ENCODE measurements at places on chromosomes 1 and 21.
A peak's percentile ranks its signal among the peaks of the same experiment; 100 is the strongest.

GRCh38 chr21:26130249-26130881 lies 40.2 kb downstream of the APP start:
- DNase-seq = no peak

DNA sequence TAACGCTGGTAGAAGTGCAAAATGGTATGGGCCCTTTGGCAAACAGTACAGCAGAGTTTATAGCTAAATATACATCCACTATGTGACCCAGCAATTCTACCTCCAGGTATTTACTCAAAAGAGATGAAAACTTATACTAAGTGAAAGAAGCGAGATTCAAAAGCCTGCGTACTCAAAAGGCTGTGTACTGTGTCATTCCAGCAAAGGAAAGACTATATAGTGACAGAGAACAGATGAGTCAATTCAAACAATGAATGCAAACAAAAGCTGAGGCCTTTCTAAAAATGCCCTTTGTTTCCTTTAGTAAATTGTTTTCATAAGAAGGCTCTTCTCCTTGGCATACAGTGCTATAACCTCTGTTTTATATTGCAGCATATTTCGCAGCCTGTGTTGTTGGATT lies 268.8 kb upstream of the CSF3R start:
- DNase-seq = no peak

- DNase-seq = no peak
Measured at GRCh38 chr1:172733815-172734214, 74.9 kb downstream of the FASLG start.

DNA sequence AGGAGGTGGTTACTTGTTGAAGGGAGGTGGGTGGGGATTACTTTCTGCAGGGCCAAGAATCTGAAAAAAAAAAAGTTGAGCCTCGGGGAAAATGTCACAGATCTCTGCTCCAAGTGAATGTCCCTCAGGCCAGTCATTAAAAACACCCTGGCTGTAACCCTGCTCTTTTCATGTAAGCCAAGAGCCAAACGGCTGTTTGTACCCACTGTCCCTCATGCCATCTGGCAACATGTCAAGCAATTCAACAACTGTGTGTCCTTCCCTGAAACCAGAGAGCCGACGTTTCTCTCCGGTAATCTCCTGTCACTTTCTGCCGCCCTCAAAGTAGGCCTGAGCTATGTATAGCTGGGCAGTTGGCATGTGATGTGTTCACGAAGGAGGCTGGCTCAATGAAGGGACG lies 14.7 kb downstream of the CASQ2 start:
- DNase-seq = no peak

- peak; percentile 59 for DNase-seq
Measured at GRCh38 chr1:40059338-40059959, 18.9 kb downstream of the CAP1 start.

DNA sequence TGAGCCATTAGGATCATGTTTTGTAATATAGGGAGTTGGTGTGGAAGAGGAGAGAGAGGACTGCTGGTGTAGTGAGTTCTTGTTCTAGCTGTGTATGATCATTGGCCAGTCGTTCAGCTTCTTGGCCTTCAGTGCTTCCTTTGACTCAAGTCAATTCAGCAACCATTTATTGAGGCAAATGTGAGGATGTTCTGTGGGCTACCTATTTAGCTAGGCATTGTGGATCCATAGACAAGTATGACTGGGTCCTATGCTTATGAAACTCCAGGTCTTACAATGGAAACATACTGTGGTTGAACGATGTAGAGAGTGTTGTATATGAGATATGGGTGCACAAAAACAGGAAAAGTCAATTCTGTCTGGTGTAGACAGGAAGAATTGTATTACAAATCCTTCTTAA lies 41.7 kb downstream of the NFIA start:
- no peak for DNase-seq

DNA sequence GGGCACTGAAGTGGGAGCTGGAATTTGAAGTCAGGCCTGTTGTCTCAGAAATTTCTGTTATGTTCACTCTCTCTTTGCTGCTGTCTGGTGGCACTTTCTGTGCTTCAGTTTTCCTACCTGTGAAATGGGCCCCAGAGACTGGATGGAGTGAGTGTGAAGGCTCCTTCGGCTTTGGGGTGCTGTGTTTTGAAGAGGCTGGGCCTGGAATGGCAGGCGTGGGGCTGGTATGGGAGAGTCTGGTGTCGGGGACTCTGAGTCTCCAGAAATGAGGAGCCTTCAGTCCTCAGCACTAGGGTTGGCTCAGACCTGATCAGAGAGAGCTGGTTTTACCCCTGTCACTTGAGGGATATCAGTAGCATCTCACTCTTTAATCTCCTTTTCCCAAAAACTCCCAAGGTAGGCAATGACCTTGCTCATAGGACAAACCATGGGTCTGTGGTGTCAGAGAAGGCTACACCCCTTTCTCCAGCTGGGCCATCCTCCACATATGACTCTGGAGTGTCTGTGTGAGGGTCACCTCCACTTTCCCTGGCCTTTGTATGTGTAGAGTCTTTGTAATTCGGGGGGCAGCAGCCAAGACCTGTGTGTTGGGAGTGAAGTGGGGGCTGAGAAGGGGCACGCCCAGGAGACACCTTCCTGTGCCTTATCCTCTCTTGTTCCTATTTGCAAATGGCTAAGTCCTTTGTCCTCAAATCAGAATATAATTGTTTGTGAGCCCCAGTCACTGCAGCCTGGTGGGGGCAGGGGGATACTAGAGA lies 279.9 kb downstream of the PTPRU start:
- DNase-seq = no peak

- no peak for DNase-seq
Measured at GRCh38 chr1:201565024-201565730, 26.2 kb downstream of the NAV1 start.

DNA sequence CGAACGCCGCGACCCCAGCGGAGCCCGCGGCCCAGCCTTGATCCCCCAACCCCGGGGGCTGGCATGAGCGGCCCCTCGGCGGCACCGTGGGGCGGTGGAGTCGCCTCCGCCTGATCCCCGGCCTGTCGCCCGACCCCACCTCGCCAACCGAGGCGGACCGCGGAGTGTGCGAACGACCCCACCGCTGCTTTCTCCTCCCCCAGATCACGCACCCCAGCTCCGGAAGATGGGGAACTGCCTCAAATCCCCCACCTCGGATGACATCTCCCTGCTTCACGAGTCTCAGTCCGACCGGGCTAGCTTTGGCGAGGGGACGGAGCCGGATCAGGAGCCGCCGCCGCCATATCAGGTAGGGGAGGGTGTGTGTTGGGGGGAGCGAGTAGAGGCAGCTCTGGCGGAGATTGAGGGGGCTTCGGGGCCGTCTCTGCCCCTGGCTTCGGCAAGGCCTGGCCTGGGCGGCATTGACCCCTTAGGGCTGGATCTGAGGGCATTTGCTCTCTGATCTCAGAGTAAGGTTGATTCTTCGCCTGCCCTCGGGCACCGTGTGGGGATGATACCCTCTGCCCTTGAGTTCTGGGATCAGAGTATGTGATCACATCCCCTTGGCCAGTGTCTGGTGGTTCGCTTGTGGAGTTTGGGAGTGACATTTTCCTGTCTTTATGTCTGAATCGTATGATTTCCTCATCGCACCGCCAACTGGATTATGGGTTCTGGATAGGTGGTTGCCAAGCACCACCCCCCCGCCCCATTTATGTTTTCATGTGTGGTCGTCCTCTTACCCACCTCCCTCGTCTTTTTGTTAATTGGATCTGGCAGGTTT lies 668 bp downstream of the RNF11 start:
- no peak for DNase-seq

- DNase-seq = peak; percentile 35
Measured at GRCh38 chr1:1042835-1043234, 22.9 kb downstream of the AGRN start.

DNA sequence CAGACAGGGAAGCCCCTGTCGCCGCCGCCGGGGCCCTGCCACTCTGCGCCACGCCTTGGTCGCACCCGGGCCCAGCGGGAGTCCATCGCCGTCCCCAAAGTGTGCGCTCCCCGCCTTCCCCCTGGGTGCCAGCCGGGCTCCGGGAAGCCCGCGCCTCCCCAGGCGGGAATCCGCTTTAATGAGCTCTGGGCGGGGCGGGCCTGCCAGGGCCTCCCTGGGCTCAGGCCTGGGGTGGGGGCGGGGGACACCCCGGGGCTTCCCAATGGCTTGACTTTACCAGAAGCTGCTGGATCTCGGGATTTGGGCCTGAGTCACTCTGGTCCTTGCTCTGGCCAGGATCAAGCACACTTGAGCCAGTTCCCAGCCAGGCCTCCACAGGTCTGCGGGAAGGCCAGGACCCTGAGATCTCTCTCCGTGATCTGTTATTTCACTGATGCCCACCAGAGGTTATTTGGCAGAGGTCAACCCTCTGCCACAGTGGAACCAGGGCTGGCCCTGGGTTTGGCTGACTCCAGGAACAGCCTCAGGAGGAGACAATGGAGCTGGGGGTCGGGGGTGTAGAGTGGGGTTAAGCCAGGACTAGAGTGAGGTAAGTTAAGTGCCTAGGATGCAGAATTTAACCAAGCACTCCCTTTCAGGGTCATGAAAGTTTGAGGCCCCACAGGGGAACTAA lies 178.4 kb upstream of the EDN2 start:
- DNase-seq = no peak

DNA sequence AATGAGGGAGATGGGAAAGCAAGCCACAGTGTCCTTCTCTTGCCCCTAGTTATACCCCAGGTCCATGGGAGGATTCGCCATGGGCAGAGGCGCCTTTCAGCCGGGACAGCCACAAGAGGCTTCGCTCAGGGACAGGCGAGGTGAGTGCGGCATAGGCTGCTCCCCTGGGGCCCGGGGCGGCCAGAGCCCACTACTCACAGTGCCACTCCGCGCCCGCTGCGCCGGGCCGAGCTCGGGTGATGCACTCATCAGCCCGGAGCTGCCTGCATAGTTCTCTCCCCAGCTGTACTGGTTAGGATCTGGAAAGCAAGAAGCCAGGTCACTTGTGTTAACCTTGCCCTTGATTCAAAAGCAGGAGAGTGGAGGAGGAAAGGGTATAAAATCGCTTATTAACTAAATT lies 8.4 kb downstream of the PANK4 start:
- DNase-seq = no peak

DNA sequence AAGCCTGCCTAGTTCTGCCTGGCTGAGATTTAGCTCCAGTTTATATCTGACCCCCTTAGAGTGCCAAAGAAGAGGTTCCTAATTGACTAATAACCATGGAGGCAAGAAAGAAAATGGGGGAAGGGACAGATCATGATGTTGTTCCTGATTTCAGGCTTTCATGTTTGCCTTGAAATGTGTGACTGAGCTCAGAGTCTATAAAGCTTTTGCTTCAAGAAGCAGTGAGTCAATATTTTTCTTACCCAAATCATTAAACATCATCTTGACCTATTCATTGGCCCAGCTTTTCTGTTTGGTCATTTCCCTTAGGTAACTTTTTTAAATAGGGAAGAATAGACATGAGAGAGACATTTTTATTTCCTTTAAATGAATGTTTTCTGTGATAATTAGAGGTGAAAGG lies 55.9 kb downstream of the HHAT start:
- no peak for DNase-seq

DNA sequence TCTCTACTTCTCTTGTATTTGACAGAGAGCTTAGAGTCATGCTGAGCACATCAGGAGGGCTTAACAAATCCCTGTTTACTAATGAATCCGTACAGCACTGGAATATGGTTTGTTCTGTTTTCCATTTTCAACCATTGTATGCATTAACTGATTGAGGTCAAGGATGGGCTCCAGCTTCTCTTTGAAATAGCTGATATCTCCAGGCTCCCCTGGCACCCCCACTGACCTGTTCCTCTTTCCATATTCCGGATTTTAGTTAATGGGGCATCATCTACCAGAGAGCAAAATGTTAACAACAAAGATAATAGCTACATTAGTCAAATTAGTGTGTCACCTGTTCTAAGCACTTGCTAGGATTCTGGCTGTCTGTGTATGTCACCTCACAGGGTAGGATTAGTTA lies 57.6 kb downstream of the NENF start:
- DNase-seq = no peak

GRCh38 chr1:68470388-68470970 lies 20.7 kb upstream of the RPE65 start:
- DNase-seq = no peak

GRCh38 chr1:244821134-244821533 lies 14.3 kb upstream of the COX20 start:
- DNase-seq = no peak

- no peak for DNase-seq
Measured at GRCh38 chr21:33039536-33039935, 13.8 kb downstream of the OLIG2 start.

DNA sequence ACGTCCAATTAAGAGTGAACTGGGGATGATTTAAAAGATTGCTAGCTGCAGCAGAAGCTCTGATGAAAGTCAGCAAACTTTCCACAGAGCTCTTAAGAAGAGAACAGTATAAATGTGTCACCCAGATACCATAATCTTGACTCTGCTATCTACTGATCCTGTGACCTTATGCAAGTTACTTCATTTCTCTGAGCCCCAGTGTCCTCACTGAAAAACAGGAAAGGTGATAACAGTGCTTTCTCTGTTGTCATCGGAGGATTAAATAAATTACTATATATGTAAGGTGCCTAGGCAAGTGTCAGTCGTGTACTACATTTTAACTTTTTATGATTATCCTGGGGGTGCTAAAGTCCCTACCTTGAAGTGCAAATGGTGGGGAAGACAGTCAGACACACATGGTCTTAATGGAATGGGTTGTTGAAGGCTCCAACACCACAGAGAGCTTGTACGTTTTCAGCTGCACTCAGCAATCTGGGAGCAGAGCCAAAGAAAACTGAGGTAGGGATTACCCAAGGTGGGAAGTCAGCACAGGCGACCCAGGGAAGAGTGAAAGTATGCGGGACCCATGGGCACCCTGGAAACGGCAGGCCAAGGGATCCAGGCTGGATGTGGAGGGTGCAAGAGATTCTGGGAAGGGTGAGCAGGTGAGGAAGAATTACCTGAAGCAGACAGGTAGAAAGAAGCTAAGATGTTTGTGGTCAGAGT lies 82.8 kb downstream of the DTL start:
- DNase-seq = no peak

GRCh38 chr1:8789314-8790214 lies 27.9 kb downstream of the RERE start:
- no peak for DNase-seq

GRCh38 chr1:41641475-41641814 lies 157.0 kb upstream of the EDN2 start:
- no peak for DNase-seq

GRCh38 chr1:109161858-109162606 lies 48.1 kb downstream of the ELAPOR1 start:
- DNase-seq = no peak

GRCh38 chr1:50416553-50417453 lies 6.4 kb downstream of the DMRTA2 start:
- DNase-seq = peak; percentile 20

DNA sequence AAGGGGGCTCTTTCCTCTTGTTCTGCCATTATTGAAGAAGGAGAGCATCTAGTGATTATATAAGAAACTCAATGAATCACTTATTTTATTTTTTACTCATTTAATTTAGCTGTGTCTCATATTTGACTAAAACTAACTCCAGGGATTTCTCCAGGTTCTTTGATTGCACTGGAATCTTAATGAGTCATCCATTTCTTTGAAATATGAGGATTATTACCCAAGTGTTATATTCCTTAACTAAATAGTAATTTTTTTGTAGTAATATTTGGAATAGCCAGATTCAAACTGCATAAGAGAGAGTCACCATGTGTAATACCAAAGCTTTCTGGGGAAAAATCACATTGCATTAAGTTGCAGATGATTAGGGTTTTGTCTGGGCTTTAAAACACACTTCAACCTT lies 59.5 kb downstream of the NTMT2 start:
- no peak for DNase-seq

All from B cell (primary cell).